Fibroblast of skin of left quadriceps (primary cell): ENCODE measurements at places on chromosomes 16 and 17.

DNA sequence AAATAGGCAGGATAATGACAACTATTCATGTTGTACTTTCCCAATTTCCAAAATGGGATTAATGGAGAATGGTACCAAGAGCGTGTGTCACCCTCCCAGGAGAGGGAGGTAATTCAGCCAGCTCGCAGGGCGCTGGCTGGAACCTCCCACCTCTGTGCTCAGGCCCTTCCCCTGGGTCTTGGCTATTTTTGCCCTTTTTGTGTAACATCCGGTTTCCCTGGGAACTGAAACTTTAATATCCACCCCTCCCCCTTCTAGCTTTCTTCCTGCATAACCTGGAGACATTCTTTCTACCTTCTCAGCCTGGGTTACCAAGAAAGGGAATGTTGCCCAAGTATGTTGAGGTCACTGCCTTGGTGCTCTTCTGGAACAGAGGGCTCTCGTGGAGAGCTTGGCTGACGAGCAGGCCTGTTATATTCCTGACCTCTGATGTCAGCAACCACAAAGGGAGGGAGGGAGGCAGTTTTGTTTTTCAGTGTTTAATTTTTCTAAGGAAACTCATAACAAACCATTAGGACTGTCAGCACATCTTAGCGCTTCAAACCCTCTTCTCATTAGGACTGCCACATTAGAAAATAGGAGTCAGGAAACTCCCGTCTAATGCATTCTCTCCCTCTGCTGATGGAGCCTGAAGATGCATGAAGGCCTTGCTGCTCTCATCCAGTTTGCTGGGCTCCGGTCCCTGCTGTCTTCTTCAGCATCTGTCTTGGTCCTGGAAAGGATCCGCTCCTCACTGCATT is 25.6 kb downstream of the ITGB3 start:
- peak; percentile 93 for DNase-seq

GRCh38 chr17:10019941-10020451 is 114.9 kb upstream of the RCVRN start:
- no peak for DNase-seq

DNA sequence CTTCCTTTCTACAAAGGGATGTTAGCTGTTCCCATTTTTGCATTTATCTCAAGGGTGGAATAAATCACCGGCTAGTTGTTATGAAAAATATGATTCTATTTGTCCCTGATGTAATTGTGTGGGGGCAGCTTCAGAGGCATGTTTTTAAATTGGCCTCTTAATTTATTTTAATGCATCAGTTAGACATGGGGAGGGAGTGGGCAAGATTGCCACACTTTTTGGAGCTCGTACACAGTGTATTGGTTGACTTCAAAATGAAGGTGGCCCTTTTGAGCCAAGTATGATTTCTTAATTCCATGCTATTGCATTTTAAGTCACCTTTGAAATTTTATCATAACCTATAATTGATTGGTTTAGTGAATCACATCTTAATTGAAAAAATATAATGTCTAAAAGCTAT is 223.7 kb downstream of the CDH11 start:
- DNase-seq = no peak

DNA sequence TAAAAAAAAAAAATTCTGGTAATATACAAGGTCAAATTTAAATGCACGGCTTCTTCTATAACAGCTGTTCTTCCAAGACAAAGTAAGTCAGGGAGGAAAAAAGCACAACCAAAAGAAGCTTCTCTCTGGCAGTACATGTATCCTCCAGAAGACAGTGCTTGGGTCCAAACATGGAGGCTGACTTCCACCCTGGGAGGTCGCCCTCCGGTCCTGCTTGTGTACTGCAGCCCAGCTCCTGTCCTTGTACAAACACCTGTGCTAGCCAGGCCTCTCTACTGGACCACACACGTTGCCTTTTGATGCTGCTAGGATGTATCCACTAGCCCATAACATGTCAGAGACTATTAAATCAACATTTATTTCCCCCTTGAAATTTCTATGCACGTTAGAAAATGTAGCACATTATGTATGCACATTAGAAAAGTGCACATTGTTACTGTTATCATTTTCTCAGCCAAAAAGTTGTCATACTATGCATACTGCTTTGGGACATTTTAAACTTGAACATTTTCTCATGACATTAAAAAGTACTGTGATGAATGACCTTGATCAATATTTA is 21.9 kb downstream of the TEKT3 start:
- DNase-seq = no peak

DNA sequence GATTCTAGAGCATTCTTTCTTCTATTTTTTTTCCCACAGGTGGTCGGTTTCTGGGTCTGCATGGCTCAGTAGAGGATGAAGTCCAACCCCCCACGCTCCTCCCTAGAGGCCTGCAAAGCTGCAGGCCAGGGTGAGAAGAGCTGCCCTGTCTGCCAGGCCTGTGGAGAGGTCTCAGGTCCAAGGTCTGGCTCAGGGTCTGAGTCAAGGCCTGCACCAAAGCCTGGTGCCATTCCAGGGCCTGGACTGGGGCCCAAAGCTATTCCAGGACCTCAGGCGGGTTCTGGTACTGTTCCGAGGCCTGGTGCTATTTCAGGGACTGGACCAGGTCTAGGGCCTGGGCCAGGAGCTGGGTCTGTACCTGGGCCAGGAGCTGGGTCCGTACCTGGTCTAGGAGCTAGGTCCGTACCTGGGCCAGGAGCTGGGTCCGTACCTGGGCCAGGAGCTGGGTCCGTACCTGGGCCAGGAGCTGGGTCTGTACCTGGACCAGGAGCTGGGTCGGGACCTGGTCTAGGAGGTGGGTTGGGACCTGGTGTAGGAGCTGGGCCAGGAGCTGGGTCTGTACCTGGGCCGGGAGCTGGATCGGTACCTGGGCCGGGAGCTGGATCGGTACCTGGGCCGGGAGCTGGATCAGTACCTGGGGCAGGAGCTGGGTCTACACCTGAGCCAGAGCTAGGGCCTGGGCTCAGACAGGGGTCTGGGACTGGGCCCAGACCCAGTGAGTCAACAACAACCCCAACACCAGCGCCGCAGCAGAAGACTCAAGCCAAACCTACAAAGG is 3.4 kb downstream of the SDR42E2 start:
- no peak for DNase-seq

DNA sequence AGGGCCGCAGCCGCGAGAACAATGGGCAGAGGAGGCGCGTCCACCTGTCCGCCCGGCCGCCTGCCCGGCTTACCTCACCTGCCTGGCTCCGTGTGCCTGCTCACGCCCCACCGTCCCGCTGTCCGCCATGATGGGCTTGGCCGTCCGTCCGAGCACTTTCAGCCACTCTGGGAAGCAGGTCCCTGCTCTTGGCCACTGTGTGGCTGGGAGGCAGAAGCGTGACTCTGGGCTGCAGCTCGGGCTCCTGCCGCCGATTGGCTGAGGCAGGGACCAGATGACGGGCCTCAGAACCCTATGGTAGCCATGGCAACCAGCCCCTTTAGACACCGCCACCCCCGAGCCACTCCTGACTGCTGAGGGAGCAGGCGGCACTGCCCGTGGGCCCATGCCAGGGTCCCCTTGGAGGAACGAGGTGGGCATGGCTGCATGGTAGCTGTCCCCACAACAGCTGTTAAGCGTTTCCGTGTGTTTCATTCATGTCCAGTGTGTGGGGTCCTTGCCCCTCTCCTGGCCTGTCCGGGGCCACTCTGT is 8.9 kb upstream of the AXIN1 start:
- DNase-seq = no peak

GRCh38 chr17:78411241-78411857 is 32.9 kb downstream of the PGS1 start:
- no peak for DNase-seq

- no peak for DNase-seq
These were observed 116.4 kb downstream of the SNX11 start for GRCh38 chr17:48223945-48224344.

- no peak for DNase-seq
These were observed 358 bp downstream of the CHRNE start for GRCh38 chr17:4902540-4902939.

- DNase-seq = no peak
These were observed 8.5 kb upstream of the RAI1 start for GRCh38 chr17:17672453-17673368.

DNA sequence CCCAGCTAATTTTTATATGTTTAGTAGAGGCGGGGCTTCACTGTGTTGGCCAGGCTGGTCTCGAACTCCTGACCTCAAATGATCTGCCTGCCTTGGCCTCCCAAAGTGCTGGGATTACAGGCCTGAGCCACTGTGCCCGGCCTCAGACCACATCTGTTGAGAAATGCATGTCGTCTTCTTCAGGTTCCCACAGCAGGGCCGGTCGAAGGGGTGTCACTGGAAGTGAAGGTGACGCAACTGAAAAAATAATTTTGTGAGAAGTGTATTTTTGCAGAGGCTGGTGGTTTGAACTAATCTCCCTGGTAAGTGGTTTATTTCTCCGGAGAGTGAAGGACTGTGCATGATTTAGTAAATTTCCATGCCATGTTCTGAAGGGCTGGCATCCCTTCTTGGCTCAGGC is 33.4 kb upstream of the IL34 start:
- DNase-seq = no peak

- DNase-seq = no peak
These were observed 52.3 kb upstream of the MRTFB start for GRCh38 chr16:14018851-14019250.

- DNase-seq = no peak
These were observed 125.7 kb downstream of the COPRS start for GRCh38 chr17:31733326-31733725.

- no peak for DNase-seq
These were observed 9.2 kb upstream of the CCL22 start for GRCh38 chr16:57349212-57350031.

DNA sequence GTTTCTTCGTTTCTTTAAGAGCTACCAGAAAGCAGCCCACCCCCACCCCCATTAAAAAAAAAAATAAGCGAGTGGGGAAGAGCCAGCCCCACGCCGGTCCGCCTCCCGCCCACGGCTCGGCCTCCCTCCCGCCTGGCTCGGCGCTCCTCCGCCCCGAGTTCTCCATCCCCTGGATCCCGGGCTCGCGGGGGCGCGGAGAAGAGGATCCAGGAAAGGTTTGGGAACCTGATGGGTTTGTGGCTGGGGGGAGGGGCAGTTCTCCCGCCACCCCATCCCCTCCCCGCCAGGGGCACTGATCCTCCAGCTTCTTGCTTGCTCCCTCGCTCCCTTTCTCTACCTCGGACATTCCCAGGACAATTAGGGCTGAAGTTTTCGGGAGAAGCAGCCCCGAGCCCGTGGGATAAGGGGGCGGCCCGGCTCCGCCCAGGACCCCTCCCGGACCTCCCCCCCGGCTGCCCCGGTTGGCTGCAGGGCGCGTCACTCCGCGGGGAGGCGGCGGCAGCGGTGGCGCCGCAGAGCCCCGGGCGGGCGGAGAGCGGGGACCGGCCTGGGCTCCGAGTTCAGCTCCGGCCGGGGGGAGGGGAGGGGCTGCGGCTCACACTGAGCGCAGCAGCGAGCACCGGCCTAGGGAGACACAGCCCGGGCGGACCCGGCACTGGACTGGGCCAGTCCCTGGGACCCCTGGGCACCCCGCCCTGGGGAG is 1.0 kb upstream of the SALL1 start:
- peak; percentile 81 for DNase-seq

GRCh38 chr17:74953134-74953687 is 17.5 kb downstream of the OTOP3 start:
- no peak for DNase-seq

DNA sequence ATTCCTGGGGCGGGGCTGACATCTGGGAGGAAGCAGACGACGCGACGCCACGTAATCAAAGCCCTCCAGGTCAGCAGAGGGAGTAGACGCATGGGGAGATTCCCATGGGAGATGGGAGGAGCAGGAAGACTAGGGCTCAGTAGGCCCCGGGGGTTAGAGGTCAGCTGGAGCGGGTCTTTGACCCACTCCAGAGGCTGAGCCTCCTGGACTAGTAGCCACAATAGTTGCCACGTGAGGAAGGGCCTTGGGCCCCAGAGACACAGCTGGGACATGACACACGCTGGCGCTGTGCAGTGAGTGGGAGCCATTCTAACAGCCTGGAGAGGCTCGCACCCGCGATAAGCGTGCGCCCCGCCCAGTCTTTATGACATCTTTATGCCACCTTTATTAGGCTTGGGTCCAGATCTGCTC is 95.7 kb upstream of the AMZ2 start:
- no peak for DNase-seq

DNA sequence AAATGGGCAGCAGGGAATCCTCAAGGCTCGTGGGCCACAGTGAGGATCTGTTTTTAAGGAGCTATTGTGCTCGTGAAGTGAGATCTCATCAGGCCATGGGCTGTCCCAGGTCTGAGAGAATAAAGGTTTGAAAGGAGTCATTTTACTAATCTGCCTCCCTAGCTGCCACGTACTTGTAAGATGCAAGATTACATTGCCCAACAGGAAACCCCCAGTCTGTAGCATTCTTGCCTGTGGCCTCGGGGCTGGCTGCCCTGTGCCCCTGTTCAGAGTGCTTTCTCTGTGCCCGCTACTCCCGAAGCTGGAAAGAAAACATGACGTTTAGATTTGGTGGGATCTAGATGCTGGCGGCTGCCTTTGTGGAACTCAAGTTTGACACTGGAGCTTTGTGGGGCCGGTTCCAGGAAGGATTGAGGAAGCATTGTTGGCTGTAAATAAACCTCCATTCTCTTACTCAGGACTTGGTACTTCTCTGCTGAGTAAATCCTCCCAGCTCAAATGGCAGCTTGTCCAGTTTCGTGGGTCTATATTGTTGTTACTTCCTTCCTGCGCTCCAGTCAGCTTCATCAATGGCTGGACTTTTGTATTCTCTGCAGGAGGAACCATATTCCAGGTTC is 21.2 kb downstream of the SAP30BP start:
- DNase-seq = no peak

DNA sequence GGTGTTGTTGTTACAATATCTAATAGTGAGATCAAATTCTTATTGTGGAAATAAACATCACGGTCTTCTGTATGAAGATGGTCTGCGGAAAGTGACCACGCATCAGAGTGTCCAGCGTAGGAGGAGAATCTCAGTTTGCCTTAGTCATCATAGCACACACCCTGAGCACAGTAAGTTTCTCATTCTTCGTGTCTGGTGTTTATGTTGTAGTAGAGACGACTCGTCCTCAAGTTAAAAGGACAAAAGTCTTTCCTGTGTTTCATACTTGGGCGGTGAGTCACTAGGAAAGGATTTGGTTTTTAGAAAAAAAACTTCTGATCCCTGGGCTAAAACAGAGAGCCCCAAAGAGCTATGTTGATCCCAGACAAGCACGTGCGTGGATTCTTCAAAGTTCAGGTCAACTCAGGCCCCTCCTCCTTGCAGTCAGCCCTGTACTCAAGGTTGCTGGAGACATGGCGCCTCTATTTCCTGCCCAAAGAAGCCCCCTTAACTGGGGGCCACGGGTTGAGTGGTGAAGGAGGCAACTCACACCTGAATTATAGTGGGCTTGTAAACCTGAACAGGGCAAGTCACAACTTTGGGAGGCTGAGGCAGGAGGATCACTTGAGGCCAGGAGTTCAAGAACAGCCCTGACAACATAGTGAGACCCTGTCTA is 170.4 kb downstream of the ZFHX3 start:
- peak; percentile 33 for DNase-seq

DNA sequence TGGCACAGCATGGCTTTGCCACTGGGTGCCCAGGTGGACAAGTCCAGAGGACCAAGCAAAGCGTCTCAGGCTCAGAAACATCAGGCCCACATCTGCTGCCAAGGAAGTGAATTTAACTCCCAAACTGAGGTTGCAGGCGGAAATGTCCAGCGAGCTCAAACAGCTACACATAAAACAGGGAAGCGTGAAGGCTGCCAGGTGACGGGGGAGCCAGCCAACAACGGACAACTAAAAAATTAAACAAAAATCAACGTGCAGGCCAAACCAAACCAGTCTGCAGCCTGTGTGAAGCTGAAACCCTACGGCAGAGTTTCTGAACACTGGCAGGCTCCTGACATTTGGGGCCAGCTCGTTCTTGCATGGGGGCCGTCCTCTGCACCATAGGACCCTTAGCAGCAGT is 2.5 kb downstream of the TK1 start:
- no peak for DNase-seq
